Fibroblast of villous mesenchyme (primary cell): ENCODE measurements at places on chromosomes 2 and 18. TPM values are rescaled to one million over a fixed set of nuclear protein-coding genes. Genes with fewer than 3 reads are reported as not detected.

The C18orf54 gene
- 1.9 and 6.0 TPM in 2 replicates for total RNA-seq

The GPR45 gene
- total RNA-seq = not detected in 2 replicates

- DNase-seq = peak; percentile 97
Measured at GRCh38 chr18:3448838-3449511, 997 bp upstream of the TGIF1 start.

DNA sequence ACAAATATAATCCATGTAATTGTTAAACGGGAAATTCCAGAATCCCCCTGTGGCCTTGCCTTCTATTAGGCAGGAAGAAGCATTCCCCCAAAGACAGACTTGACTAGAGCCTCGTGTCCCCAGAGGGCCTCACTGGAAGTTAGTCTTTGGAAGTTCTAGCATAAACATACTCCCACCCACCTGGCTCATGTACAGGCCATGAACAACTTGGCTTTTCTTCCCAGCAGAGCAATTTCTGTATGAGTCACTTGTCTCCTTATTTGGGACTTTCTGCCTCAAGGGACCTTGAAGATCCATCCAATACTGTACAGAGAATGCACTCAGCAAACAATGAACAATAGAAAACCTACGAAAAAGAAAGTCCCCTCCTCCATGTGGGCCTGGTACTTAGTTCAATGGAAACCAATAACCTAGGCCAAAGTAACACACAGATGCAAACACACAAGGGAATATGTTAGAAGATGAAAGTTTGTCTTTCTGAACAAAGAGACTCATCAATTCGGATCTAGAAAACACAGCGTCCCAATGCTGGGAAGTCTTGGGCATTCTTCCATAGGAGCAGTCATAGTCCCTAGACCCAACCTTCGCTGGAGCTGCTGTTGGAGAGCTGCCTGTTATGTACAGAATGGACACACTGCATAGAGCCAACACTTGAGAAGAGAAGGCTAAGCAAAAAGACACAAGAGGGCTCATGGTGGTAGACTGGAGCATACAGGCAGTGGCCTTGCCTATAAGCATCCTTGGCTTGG lies 303.5 kb downstream of the HRH4 start:
- DNase-seq = peak; percentile 26

The PDE1A gene
- total RNA-seq = 1.7 and 1.9 TPM in 2 replicates

DNA sequence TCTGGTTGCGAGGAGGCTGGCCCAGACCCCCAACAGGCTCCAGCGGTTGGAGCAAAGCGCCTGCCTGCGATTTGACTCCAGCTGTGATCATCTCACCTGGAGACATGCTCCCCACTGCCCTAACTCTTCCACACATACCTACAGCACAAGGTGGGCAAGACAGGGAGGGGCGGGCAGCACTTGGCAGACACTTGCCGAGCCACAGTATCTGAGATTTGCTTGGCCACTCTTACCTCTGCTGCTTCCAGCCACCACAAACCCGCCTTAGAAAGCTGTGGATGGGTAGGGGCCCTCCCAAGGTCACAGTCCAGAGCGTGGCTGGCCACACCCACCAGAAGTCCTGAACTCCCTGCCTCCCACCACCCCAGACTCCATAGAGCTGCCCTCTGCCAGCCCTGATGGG lies 8.2 kb downstream of the CYP26B1 start:
- DNase-seq = no peak

- no peak for DNase-seq
Measured at GRCh38 chr2:9167718-9168657, 38.6 kb upstream of the ASAP2 start.

The SULT1C2 gene
- total RNA-seq = not detected in 2 replicates

The DHRS9 gene
- under 0.01 TPM in 1 of 2 replicates, not detected in the other for total RNA-seq

DNA sequence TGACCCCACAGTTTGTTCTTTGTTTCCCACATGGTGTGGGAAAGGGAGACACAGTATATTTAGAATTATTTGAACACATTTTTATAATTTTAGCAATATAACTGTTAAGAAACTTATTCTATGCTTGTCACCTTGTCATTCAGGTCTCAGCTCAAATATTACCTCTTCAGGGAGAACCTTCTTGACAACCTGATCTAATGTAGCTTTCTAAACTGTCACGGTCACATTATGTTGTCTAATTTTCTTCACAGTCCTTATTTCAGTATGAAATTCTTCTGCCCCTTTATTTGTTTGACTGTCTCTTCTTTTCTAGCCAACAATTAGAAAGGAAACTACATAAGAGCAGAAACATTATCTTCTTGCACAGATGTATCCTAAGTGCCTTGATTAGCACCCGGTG lies 304.3 kb upstream of the PARD3B start:
- DNase-seq = no peak
